ENCODE measurements at places on chromosomes 7 and 10.

GRCh38 chr10:34343764-34344163 lies 471.3 kb downstream of the PARD3 start:
- DNase-seq, result peak; percentile 50

DNA sequence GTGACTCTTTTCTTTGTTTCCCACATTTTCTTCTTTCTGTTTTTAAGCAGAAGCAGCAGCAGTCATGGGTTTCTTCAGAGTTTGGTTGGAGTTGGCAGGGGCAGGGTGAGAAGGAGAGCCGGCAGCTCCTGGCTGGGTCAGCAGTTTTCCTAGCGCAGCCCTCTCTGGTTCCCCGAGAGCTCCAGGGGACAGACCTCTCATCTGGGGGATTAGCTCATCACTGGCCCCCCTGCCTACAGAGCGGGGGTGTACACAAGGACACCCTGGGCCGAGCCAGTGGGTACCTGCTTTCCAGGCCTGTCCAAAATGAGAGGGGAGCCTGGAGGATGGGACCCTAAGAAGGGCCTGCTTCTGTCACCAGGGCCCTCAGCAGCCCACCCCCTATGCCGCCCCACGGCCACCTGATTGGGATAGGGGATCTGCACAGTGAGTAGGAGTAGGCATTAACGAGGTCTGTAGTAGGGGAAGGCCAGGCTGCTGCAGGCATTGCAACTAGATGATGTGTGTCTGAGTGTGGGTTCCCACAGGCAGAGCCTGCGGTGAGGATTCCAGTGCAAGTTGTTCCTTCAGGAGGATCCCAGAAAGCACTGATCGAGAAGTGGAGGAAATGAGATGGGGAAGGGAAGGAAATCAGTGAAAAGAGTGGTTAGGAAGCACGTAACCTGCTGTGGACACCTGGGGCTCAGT lies 122.9 kb upstream of the PPIF start:
- DNase-seq, result no peak

DNA sequence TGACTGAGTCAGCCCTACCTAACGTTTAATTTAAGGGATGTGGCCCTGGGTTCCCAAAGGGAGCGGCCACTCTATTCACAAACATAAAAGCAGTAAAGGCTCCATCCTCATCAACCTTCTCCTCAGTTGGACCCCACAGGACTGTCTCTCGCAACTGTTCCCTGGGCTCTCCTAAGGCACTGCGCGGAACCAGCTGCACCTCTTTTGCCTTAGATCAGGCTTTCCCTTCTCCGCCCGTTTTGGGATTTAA lies 689 bp upstream of the GTPBP4 start:
- DNase-seq, result peak; percentile 23

DNA sequence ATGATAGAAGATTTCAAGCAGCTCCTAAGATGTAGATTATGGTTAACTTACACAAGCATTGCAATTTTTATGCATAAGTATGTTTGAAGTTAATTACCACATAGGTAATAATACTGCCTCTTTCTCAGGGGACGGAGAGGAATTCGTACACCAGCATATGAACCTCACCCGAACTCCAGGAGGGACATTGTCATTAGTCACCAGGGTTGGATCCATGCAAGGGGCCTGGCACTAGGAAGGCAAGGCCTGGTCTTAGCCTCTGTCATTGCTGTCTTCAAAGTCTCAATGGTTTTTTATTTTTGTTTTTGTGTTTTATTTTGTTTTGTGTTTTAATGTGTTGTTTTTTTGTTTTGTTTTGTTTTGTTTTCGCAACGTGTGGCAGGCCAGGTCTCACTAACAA lies 145.6 kb upstream of the PPP2R2D start:
- no peak for DNase-seq

- no peak for DNase-seq
Measured at GRCh38 chr7:68604541-68604940, 993.7 kb upstream of the AUTS2 start.

GRCh38 chr10:45076891-45077290 lies 76.2 kb downstream of the ZNF22 start:
- DNase-seq, result no peak

GRCh38 chr7:25392588-25393338 lies 164.5 kb upstream of the NPVF start:
- DNase-seq, result no peak

- DNase-seq, result no peak
Measured at GRCh38 chr7:70678621-70679251, 453.2 kb upstream of the GALNT17 start.

DNA sequence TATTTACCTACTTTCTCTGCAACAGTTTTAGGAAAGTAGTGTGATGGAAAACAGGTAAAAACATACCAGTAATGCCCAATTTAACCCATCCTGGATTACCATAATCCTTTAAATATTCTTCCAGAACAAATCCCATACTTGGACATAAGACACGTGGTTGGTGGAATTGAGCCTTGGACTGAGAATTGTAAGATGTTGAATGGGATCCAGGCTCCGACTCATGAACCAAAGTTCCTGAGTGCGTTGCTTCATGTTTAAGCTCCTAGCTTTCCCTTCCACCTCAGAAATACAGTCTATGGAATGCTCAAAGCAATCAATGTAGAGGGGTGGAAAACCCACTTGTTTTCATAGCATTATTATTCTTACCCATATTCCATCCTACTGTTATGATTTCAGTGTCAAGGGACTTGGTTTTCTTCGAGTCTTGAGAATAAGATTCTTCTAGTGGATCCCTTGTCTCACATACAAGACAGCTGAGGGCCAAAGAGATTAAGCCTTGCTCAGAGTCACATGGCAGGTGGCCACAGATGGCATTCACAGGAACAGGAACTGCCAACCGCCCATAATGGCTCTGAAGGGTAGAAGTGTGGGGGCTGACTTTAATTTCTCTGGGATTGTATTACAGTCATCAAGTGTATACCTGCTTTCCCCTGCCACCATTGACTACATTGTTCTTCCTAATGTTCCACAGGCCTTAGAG lies 171.2 kb downstream of the GFRA1 start:
- DNase-seq, result no peak

GRCh38 chr7:52584041-52584440 lies 451.4 kb upstream of the POM121L12 start:
- DNase-seq, result no peak
